ENCODE measurements at places on chromosomes 12 and 14.

DNA sequence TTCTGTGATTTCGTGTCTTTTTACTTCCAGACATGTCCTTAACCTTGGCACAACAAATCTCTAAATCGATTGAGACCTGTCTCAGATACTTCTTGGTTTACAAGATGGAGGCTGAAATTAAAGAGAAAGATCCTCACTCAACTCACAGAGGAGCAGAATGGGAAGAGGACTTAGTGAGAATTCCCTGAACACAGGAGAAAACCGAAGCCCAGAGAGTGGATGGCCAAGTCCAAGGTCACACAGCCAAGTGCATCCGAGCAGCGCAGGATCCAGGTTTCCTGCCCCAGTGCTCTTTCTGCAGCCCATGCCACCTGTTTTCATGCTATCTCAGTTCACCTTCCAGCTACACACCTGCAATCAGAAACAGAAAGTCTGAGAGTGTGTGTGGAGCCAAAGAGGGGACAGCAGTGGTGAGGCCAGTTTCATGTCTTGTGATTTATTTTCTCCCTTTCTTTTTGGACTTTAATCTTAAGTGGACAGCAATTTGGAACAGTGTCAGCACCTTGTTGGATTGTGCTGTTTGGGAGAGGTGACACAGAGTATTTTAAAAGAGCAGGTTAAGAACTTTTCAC, 22.9 kb upstream of the TCL1B start:
- H3K4me3 ChIP-seq, result no peak overlapping the region
- no peaks in the 10 kb centered on the region for H3K36me3 ChIP-seq
- peaks cover 31% of the 10 kb centered on the region for H3K27me3 ChIP-seq
- H3K4me1 ChIP-seq, result no peaks in the 10 kb centered on the region
- DNase-seq, result no peak

- DNase-seq, result no peak
- H3K4me3 ChIP-seq, result no peak overlapping the region
- H3K36me3 ChIP-seq, result no peaks in the 10 kb centered on the region
- no peaks in the 10 kb centered on the region for H3K4me1 ChIP-seq
Observed at GRCh38 chr12:117261247-117261646, 71.0 kb upstream of the FBXO21 start.

DNA sequence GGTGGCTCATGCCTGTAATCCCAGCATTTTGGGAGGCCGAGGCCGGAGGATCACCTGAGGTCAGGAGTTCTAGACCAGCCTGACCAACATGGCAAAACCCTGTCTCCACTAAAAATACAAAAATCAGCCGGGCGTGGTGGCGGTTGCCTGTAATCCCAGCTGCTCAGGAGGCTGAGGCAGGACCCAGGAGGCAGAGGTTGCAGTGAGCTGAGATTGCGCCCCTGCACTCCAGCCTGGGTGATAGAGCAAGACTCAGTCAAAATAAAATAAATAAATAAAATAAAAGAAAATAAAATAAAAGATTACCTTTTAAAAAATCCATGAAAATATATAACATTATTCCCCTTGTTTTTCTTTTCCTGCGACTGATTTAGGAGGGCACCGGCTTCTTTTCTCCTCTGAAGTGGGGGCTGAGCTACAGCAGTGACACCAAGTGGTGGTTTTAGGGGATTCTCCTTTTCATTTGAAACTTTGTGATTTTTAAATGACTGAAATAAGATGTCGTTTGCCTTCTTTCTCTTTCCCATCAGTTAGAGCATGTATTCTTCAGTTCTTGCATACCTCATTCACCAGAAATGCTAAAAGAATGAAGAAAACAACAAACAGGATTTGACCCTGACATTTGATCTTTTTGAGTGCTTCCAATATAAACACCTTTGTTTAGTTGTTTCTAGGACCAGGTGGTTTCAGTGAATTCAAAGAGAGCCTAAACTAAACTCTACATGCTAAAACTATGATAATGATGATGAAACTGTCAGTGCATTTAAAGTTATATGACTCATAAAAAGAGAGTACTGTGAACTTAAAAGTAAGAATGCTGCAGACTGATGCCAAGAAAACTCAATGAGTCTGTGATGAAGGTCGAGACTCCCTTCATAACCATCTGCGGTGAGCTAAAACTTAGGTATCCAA, 22.6 kb upstream of the PKP2 start:
- H3K27ac ChIP-seq, result no peak overlapping the region
- no peak for DNase-seq
- H3K27me3 ChIP-seq, result peaks cover 1% of the 10 kb centered on the region
- no peak overlapping the region for H3K4me3 ChIP-seq
- no peaks in the 10 kb centered on the region for H3K36me3 ChIP-seq

DNA sequence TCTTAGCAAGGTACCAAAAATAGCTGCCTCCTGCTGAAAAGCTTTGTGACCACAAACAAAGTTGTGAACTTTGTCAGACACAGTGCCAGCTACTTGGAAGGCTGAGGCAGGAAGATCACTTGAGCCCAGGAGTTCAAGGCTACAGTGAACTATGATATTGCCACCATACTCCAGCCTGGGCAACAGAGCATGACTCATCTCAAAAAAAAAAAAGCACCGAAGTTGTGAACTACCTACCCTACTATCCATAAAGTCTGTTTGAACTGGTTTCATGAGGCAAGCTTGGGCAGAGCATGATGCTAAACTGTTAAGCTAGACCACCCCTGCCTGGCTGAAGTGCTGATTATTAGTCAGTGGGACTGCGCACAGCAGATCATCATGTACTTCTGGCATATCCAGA, 75.5 kb downstream of the RAD52 start:
- H3K27ac ChIP-seq, result no peak overlapping the region
- no peak for DNase-seq
- H3K36me3 ChIP-seq, result peaks cover 86% of the 10 kb centered on the region
- no peak overlapping the region for H3K4me3 ChIP-seq
- no peaks in the 10 kb centered on the region for H3K4me1 ChIP-seq
- no peaks in the 10 kb centered on the region for H3K27me3 ChIP-seq

DNA sequence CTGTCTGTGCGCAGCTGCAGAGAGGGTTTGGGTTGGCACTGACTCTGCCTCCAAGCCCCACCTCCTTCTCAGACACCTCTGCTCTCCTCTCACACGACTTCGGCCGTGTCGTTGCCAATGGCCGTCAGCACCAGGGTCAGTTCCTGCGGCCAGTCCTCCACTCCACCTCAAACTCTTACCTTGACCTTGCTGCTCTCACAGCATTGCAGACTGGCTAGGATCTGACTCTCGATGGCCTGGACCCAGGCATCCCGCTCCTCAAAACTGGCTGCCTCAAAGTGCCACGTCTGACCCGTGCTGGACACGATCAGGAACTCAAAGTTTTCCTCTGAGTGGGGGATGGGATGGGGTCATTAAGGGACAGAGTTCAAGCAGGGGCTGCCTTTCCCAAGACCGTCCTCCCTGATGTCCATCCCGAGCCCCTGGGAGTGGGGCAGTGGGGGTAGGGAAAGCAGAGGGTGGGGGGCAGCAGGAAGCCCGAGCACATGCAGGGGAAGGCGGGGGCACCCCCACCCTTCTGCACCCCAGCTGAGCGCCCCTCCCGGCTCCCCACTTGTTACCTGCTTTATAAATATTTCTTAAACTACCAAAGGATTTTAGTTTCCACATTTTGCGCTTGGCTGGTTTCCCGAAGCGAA, 10.7 kb downstream of the AGAP2 start:
- DNase-seq, result no peak
- no peak overlapping the region for H3K4me3 ChIP-seq
- H3K27ac ChIP-seq, result no peak overlapping the region
- peaks cover 8% of the 10 kb centered on the region for H3K36me3 ChIP-seq
- peaks cover 8% of the 10 kb centered on the region for H3K4me1 ChIP-seq

- no peaks in the 10 kb centered on the region for H3K4me1 ChIP-seq
- H3K4me3 ChIP-seq, result no peak overlapping the region
- no peak for DNase-seq
- H3K27ac ChIP-seq, result no peak overlapping the region
- H3K27me3 ChIP-seq, result no peaks in the 10 kb centered on the region
Observed at GRCh38 chr12:50203691-50204090, 36.5 kb upstream of the CERS5 start.

DNA sequence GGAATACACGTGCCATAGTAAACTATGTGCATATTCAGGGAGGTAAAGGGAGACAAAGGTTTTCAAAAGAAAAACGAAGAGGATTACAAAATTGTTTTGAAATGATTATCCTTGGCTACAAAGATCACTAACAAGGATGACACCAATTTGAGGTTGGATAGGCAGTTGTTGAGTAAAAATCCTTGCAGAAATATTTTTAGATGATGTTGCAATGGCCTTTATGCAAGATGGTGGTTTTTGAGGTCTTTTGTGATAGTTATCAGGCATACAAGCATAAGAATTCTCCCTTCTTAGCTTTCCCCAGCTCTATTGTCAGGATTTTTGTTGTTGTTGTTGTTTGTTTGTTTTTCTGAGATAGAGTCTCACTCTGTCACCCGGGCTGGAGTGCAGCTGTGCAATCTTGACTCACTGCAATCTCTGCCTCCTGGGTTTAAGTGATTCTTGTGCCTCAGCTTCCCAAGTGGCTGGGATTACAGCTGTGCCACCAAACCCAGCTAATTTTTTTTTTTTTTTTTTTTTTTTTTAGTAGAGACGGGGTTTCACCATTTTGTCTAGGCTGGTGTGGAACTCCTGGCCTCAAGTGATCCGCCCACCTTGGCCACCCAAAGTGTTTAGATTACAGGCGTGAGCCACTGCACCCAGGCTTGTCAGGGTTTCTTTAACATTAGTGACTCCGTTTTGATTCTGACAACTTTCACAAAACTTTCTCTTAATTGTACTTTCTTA, 7.8 kb downstream of the RNASE1 start:
- no peak for DNase-seq
- no peaks in the 10 kb centered on the region for H3K27me3 ChIP-seq
- no peak overlapping the region for H3K4me3 ChIP-seq
- no peak overlapping the region for H3K27ac ChIP-seq

GRCh38 chr12:114274131-114274530, 131.8 kb downstream of the TBX5 start:
- no peak overlapping the region for H3K27ac ChIP-seq
- no peaks in the 10 kb centered on the region for H3K4me1 ChIP-seq
- H3K36me3 ChIP-seq, result no peaks in the 10 kb centered on the region
- no peak overlapping the region for H3K4me3 ChIP-seq
- H3K27me3 ChIP-seq, result peaks cover 5% of the 10 kb centered on the region

- H3K27me3 ChIP-seq, result no peaks in the 10 kb centered on the region
- no peaks in the 10 kb centered on the region for H3K36me3 ChIP-seq
- no peak overlapping the region for H3K4me3 ChIP-seq
Observed at GRCh38 chr12:6181583-6182278, 18.5 kb upstream of the CD9 start.

GRCh38 chr12:57740656-57741412, 2.3 kb upstream of the AGAP2 start:
- no peaks in the 10 kb centered on the region for H3K36me3 ChIP-seq
- peak; percentile 62 for DNase-seq
- peaks cover 41% of the 10 kb centered on the region for H3K27me3 ChIP-seq
- H3K4me3 ChIP-seq, result peak overlapping the region; percentile 53
- peaks cover 47% of the 10 kb centered on the region for H3K4me1 ChIP-seq

DNA sequence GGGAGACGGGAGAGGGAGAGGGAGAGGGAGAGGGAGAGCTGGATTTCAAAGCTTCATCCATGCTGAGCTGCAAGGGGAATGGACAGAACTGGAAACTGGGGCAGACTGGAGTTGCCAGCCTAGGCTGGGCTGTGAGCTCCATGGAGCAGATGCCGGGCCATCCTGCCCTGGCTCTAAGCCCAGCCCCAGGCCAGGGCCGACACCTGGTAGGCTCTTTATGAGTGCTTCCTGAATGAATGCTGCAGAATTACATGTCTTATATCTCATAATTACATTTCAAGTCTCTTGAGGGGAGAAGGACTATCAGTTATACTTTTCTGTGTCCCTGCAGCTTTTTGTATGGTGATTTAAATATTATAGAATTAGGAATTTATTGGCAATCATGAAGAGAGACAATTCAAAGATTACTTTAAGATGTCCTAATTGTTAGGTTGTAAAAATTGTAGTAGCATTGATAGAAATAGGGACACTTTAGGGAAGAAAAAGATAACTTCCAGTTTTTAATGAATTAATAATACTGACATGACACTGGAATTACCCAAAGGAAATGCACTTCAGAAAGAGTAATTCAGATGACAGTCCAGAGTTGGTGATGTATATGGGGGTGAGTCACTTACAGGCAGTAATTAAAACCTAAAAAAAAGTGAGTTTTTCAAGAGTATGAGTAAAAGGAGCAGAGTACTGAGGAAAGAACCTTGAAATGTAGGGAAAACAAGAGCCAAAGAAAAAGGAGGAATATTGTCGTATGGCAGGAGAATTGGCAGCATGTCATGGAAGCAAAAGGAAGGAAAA, 29.0 kb downstream of the SCYL2 start:
- H3K4me3 ChIP-seq, result no peak overlapping the region
- H3K27me3 ChIP-seq, result no peaks in the 10 kb centered on the region
- H3K4me1 ChIP-seq, result no peaks in the 10 kb centered on the region
- H3K36me3 ChIP-seq, result peaks cover 62% of the 10 kb centered on the region
- no peak for DNase-seq

GRCh38 chr12:1170411-1170810, 179.4 kb downstream of the ERC1 start:
- H3K4me3 ChIP-seq, result no peak overlapping the region
- H3K36me3 ChIP-seq, result no peaks in the 10 kb centered on the region
- H3K27ac ChIP-seq, result no peak overlapping the region
- no peaks in the 10 kb centered on the region for H3K27me3 ChIP-seq
- no peak for DNase-seq
- no peaks in the 10 kb centered on the region for H3K4me1 ChIP-seq

GRCh38 chr12:117485984-117486839, 124.8 kb upstream of the NOS1 start:
- H3K27ac ChIP-seq, result no peak overlapping the region
- H3K36me3 ChIP-seq, result no peaks in the 10 kb centered on the region
- no peaks in the 10 kb centered on the region for H3K27me3 ChIP-seq
- H3K4me1 ChIP-seq, result no peaks in the 10 kb centered on the region
- DNase-seq, result no peak
- H3K4me3 ChIP-seq, result no peak overlapping the region

DNA sequence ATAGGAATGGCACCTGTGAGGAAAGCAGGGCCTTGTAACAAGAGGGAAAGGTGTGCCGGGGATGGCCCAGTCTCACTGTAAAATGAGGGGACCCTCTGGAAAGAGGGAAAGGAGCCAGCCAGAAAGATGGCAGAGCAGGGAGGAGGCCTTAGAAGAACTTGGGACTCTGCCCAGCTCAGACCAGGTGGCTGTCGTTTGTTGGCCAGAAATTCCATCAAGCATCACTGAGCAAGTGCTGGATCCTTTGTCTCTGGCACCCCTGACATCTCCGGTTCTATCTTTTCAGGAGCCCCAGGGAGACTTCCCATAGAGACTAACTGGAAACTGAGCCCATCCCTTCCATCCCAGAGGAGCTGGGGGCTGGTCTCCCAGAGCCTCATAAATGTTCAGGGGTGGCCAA, 43.3 kb downstream of the DEGS2 start:
- H3K4me1 ChIP-seq, result no peaks in the 10 kb centered on the region
- no peak overlapping the region for H3K27ac ChIP-seq
- no peaks in the 10 kb centered on the region for H3K27me3 ChIP-seq
- no peak overlapping the region for H3K4me3 ChIP-seq
- peaks cover 21% of the 10 kb centered on the region for H3K36me3 ChIP-seq
